AML-193 (cell line): ENCODE measurements at places on chromosomes 16 and 17.

DNA sequence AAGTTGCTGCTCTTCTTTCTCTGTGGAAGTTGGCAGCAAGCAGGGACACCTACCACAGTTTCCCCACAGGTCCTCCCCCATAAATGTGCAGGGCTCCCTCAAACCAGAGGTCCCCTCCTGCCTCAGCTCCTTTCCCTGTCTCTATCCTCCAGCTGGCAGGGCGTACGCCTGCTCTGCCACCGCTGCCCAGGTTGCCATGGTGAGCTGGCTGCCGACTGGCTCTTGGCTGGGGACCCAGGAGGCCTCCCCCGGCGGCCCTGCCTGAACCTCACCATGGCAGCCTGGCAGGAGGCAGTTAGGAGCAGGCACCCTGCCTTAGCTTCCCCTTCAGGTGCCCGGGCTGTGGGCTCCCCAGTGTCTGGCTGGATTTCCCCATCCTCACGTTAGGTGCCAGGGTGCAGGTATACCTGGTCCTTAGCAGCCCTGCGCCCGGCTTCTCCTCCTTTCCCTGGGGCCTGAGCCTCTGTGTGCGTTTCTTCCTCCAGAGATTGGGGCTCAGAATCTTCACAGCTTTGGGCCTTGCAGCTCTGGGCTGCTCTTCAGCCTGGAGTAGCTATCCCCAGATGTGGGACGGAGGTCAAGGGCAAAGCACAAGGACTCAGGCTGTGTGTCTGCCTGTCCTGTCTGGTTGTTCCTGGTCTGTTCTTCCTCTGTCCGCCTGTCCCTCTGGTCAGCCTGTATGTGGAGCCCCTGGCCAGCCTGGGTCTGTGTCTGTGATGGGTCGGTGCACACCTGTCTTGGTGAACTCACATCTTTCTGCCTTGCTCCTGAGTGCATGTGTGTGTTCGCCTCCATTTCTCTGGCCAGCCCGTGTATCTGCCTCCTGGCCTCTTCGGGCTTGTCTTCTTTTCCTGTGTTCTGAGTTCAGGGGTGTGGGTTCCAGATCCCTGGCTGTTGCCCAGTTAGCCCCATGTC is 15.7 kb downstream of the GJD3 start:
- no peak for DNase-seq

DNA sequence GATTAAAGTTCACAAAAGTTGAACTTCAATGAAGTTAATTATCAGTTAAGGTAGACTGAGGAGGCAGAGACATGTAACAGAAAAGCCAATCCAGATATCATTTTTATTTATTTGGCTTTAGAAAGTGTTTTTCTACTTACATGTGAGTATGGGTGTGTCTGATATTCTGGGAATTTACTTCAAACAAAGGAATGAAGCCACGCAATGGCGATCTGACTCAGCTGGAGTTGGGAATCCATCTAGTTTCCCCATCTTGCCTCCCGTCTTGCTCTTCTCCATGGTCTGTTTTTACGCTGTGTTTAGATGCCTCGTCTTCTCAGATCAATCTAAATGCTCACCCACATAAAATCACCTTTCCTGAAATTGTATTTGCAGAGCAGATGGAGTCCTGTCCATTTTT is 1.7 kb upstream of the KCNJ16 start:
- DNase-seq, result no peak

DNA sequence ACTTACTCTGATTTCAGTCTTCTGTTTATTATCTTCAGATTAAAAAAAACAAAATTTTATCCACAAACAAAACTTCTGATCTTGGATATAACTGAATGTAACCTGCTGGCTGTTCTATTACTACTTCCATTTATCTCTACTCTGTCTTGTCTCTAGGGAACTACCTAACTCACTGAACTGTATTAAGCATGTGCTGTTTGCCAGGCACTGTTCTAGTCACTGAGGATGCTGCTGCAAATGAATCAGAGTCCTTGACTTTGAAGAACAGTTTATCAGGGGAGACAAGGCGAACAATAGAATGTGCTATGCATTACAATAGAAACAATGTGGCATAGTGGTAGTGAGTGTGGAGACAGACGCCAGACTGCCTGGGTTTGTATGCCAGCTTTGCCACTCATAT is 2.3 kb upstream of the ANKRD40 start:
- DNase-seq, result no peak

DNA sequence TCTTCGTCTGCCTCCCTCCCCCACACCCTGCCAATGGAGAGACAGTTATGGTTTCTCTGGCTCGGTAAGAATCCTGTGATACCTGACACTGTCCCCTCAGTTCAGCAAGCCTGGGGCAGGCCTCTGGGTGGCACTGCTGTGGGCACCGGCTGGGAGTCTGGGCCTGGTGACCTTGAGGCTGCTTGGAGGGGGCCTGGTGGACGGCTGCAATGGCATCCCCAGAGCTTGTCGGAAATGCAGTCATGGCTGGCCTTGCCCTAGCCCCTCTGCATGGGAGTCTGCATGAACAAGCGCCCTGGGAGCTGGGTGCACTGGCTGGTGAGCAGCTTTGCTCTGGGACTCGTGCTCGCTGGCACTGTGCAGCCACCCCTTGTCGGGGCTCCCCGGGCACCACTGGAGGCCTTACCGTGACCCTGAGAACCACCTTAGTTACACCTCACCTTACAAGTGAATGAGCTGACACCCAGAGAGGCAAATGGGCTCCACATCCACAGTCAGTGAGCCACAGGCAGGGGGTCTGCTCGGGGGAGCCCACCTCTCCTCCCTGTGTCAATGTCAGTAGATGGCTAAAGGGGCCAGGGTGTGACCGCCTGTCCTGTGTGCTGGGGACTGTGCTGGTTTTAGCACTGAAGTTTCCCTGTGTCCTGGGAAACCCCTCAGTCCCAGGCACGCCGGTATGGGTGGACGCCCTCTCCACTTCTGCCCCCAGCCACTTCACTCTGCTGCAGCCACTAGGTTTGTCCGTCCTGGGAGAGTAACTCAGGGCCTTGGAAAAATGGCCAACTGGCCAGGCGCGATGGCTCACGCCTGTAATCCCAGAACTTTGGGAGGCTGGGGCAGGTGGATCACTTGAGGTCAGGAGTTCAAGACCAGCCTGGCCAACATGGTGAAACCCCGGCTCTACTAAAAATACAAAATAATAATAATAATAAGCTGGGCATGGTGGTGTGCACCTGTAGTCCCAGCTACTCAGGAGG is 1.4 kb downstream of the LGALS3BP start:
- no peak for DNase-seq

DNA sequence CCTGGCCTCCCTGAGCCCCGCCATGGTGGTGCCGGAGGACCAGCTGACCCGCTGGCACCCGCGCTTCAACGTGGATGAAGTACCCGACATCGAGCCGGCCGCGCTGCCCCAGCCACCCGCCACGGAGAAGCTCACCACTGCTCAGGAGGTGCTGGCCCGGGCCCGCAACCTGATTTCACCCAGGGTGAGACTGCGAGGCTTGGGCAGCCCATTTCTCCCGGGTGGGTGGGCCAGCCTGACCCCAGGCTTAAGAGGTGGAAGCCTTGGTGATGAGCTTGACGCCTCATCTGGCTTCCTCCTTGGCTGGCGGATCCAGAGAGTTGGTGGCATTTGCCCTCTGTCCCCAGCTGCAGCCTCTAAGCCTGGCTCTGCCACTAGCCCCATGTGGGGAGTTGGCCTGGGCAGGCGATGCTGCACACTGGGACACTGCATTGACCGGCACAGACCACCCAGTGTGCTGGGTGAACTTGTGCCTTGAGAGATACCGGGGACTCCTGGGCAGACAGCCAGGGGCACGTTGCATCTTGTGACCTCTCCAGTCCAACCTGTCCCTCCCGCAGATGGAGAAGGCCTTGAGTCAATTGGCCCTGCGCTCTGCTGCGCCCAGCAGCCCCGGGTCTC is 3.0 kb downstream of the CDT1 start:
- DNase-seq, result no peak

DNA sequence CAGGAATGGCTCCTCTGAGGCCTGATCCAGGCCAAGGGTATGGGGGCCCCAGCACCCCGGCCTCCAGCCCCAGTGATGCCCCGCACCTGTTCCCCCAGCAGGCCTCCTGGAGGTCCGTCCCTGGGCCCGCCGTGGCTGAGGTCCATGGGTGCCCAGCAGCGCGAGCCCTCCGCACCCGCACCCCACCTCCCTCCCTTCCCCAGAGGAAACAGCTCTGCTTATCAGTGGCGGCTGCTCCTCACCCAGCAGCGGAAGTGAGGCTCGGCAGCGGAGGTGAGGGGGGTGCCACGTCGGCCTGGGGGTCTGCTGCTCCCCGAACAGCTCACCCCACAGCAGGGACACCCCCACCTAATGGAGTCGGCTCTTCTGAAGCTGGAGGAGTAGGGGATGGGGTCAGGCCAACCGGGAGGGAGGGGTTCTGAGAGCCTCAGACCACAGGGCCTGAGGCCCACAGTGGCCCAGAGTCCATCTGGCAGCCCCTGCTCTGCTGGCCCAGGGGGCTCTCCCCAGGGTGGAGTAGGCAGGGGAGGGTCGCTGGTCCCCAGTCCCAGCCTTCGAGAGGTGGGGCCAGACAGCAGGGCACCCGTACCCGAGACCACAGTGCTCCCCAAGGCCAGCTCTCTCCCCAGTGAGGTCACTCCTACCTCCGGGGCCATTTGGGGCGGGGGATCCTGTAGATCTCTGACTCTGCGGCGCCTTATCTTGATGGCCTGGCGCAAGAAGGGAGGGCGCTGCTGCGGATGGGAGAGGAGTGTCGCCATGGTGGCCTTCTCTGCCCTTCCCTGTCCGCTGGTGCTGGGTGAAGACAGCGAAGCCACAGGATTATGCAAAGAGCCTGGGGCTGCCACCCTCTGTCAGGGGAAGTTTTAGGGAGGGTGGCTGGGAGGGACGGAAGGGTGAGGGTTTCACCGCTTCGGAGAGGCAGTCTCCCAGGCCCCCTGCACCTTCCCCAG is at the start of gene UNC13D:
TSS of gene UNC13D (minus strand) at position 828 of the 953 bp plus-strand sequence. CDS start at position 761, 67 bp downstream.
- DNase-seq, result peak; percentile 93

GRCh38 chr16:83899272-83899897 is 470 bp downstream of the MLYCD start:
- DNase-seq, result peak; percentile 34

GRCh38 chr16:71225145-71225544 is 5.4 kb downstream of the HYDIN start:
- DNase-seq, result no peak

DNA sequence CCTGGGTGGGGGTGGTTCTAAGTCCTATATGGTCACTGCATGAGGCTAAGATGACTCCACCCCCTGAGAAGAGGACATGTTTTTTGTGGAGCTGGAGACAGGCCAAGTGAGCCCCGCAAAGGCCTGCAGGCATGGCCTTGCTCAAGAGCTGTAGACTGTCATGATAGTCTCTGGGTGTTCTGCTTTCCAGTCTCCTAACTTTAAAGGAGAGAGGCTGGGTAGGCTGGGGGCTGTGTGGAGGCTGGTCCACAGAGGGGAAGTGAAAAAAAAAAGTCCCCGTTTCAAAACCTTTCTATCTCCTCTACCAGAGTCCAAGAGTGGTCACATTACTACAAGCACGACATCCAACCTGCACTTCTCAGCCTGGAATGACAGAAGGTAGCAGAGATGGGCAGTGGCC is 27.1 kb downstream of the CDRT4 start:
- DNase-seq, result no peak
